Stimulated activated CD4-positive, alpha-beta T cell treated with anti-CD3 and anti-CD28 coated beads, TNF-alpha, amount 100 ng/mL, for 4 hours (primary cell): ENCODE measurements at places on chromosomes 2 and 18.

- no peak for DNase-seq
These were observed 162.6 kb downstream of the PAX3 start for GRCh38 chr2:222136106-222136630.

DNA sequence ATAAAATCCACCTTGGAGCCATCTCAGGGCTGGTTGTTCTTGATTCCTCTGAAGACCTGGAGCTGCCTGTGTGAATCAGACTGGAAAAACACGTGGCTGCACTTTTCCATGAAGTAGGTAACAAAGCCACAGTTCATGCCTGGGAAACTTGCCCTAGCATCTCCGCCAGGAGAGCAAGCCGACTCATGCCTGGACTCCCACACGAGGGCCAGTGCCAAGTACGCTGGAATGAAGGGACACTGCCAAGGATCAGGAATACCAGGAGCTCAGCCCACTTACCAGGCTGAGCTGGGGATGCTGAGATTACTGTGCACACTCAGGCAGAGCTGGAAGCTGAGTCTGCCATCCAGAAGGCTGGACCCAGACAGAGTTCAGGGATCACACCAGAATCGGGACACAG lies 10.9 kb upstream of the FHL2 start:
- DNase-seq: no peak

DNA sequence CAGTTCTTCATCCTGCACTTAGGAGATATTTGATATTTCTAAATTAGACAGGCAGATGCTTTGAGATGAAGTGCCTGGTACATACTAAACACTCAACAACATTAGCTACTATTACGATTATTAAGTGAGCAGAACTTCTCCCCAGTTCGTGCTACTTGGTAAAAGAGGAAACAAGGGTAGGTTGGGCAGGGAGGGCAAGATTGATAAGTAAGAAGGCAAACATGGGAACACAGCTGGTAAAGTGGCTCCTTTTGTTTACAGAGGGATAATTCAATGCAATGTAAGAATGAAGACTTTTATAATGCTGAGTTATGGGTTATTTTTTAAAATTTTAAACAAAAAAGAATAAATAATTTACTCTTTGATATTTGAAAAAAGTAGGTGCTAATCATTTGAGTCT lies 15.9 kb upstream of the WIPF1 start:
- no peak for DNase-seq

- DNase-seq: no peak
These were observed 149.0 kb downstream of the CCDC178 start for GRCh38 chr18:33291539-33291938.

GRCh38 chr2:40201425-40201824 lies 250.5 kb downstream of the SLC8A1 start:
- no peak for DNase-seq
